ENCODE measurements at places on chromosomes 12 and 14.

- no peak for DNase-seq
Measured at GRCh38 chr12:112172556-112173324, 47.4 kb downstream of the TRAFD1 start.

GRCh38 chr12:40969796-40970195 is 218.3 kb upstream of the PDZRN4 start:
- DNase-seq, result no peak

GRCh38 chr12:91331371-91331770 is 148.8 kb upstream of the DCN start:
- DNase-seq, result no peak

DNA sequence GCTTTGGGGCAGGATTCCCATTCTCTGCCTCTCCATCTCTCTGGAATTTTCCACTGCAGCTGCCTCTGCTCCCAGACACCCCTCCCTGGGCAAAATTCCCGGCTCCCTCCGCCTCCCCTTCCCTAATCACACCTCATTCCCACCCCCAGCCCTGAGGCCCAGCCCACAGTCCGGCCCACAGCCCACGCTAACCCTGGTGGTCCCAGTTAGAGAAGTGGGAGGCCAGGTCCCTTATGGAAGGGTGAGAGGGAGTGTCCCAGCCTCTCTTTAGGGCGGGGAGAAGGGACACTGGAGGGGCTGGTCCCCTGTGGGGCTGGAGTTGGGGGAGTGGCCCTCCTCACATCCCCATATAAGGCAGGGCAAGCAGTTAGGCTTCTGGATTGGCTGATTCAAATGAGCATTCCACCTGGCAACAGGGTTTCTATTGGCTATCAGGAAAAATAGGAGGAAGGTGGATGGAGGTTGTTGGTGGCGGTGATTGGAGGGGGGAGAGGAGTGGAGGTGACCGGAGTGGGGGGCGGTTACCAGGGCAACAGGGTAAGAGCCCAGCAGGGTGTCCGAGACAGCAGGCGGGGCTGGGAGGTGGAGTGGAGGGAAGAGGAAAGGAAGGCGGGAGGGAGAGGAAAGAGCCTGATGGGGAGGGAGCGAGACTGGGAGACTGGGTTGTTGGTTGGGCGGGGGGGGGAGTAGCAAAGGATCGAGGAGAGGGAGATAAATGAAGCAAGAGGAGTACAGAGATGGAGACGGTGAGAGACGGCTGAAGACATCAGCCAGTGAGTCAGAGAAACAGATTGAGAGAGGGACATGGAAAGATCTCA is 1.9 kb upstream of the PTMS start:
- peak; percentile 96 for DNase-seq

GRCh38 chr14:64878837-64879634 is 671 bp downstream of the SPTB start:
- DNase-seq, result no peak

GRCh38 chr12:109621211-109621694 is 47.7 kb downstream of the MVK start:
- no peak for DNase-seq

DNA sequence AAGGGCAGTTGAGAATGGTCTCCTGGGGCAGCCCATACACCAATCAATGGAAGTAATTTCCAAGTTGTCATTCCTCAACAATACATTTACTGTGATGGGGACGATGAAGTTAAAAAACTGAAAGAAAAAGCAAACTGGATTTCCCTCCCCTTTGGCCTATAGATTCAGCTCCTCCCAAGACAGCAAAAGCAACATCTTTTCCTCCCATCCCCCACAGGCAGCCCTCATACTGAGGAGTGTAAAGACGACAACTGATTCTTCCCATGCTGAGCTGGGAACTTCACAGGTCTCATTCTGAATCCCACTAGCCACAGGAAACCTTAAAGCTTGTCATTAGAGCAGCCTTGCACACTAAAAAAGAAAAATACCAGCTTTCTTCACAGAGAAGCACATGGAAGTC is 48.5 kb downstream of the PITPNM2 start:
- no peak for DNase-seq

DNA sequence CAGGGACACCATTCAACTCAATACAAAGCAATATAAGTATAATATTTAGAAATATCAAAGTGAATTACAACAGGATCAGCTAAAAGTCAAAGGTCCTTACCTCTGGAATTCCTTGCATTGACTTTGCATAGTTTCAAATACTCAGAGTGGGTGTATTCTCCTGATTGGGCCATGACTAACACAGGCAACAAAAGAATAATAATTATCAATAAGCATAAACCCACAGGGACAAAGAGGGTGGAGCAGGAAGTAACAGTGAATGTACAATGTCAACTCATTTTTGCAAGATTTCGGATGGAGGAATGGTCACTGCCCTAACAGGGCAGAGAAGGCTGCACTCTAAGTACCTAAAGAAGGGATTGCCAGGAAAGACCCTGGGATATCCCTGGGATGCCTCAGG is 207.5 kb downstream of the PAX9 start:
- DNase-seq, result no peak

- no peak for DNase-seq
Measured at GRCh38 chr12:12207746-12208145, 59.1 kb downstream of the LRP6 start.

- no peak for DNase-seq
Measured at GRCh38 chr12:9699898-9700605, 30.5 kb downstream of the CLEC2D start.

GRCh38 chr12:718756-719102 is 33.6 kb upstream of the WNK1 start:
- DNase-seq, result no peak

DNA sequence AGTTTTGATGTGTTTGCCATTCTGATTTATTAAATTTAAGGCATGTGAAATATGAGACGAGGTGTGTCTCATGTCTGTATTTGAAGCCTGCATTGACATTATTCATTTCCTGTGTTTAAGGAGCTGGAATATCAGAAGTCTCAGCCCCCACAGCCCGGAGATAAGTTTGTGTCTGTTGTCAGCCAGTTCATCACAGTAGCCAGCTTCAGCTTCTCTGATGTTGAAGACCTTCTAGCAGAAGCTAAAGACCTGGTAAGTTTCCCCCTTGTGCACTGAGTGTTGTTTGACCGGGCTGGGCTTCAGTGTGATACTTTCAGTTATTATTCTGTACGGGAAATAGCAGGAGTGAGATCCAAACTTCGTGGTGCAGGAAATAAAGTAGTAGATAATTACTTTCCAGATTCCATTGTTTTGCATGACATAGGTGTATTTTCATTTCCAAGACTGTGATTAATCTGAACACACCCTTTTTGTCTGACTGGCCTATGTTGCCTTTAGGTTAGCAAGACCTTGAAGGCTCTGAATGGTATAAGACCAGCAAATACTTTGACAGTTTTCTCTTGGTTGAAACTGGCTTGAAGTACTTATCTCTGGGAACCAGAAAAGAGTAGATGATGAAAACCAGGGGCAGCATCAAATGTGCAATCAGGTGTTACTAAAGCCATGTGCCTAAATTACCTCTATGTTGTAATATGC is 101.5 kb downstream of the GPR135 start:
- no peak for DNase-seq

DNA sequence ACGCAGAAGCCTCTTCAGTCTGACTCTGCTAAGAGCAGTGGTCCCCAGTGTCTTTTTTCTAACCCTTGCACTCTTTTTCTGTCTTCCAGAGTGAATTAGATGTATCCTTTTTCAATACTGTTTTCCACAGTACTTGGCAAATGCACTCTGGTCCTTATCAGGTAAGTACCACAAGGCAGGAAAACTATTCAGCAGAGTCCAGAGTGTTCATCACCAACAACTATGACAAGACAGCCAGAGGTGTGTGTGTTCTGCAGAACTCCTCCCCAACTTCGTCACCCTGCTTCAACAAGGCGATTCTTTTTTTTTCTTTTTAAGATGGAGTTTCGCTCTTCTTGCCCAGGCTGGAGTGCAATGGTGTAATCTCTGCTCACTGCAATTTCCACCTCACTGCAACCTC is 54.3 kb upstream of the STRN3 start:
- DNase-seq, result no peak

Measured in NCI-H1048 (cell line).